Right lobe of liver (tissue), 6 donors: ENCODE measurements at places on chromosomes 4 and X. TPM values are rescaled to one million over a fixed set of nuclear protein-coding genes. Genes with fewer than 3 reads are reported as not detected.

DNA sequence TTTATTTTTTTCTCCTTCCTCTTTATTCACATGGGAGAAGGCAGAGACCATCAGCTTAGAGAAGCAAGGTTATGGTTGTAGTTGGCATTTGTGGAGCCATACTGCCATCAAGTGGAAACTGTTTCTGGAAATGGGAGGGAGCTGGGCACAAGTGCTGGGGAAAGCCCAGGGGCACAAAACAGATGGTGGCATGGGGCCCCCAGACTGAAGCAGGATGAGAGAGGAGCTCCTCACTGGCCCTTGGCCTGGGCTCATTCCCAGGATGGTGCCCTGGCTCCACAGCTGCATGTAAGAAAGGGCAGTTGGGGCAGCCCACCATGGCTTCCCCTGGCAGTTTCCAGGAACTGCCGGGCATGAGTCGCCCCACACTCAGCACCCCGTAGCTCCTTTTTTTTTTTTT lies 59.2 kb downstream of the NBDY start:
- peak; percentile 22 for DNase-seq

DNA sequence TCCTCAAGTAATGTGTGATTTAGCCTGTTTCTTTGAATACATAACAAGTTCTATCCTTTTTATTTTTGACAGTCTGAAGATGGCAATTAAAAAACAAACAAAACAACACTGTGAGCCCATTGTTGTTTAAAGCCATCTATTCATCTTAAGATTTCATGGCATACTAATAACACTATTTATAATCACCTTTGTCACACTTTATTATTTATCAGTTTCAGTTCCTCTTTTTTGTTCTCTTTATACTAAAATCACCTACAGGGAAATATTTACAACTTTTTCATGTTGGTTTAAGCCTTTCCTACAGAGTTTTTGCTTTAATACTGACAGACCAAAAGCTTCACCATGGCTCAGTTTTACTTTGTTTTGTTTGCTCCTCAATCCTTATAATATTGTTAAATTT lies 247.4 kb upstream of the CTSO start:
- no peak for DNase-seq

Gene PLS3
- 107 TPM for total RNA-seq

Gene PDCL2
- not detected for total RNA-seq
